GOT3 (cell line): ENCODE measurements at places on chromosomes 2 and 18.

DNA sequence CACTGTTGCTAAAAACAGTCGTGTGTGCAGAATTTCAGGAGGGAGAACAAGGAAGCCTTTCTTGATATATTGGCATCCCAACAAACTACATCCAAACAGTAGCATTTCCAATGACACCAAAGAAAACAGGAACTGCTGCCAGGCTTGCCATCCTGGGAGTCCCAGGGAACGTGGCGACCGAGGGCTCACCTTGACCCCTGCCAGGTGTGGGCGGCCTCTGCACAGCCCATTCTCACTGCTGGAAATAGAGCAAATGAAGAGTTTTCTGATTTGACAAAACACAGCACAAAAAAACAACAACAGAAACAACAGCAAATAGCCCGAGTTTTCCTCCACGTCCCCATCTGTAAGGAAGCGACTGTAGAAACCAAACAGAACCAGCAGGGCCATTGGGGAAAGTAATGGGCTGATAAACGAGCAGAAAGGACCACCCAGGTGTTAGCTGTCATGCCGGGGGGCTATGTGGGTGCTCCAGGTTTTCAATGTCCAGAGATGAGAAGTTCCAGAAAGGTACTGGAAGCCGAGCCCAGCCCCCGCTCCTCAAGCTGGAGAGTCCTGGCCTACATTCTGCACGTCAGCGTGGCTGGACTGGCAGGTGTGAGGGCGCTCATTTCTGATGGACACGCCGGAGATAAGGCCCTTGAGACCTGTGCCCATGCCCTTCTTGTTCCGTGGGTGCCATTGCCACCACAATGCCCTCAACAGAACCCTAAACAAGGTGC, 80.8 kb downstream of the TWIST2 start:
- no peak for DNase-seq

DNA sequence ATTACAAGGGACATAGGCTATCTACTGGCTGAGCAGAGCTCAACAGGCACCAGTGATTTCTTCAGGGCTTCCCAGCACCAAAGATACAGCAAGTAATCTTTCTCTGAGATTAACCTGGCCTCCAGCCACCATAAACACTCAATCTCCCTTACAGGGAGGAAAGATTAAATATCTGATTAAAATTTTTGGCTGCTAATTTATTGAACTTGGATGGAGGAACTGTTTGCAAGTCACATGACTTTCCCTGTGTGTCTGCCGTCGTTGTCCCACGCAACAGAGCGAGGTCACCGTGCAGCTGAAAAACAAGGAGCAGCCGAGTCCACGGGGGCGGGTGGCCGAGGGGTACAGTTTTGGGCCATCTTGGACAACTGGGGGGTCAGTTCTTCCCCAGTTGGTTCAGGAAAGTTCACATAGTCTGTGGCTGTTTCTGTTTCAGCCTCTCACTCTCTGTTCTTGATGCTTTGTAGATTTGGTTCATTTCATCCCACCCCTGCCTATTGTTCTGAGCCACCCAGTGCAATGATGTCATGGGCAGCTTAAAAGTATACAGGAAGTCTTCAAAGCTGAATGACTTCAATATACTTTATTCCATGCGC, 186.8 kb upstream of the CTAGE1 start:
- no peak for DNase-seq

- DNase-seq: no peak
Measured at GRCh38 chr18:57666818-57667497, 45.3 kb upstream of the NARS1 start.

- no peak for DNase-seq
Measured at GRCh38 chr2:28224648-28225472, 167.8 kb upstream of the FOSL2 start.

DNA sequence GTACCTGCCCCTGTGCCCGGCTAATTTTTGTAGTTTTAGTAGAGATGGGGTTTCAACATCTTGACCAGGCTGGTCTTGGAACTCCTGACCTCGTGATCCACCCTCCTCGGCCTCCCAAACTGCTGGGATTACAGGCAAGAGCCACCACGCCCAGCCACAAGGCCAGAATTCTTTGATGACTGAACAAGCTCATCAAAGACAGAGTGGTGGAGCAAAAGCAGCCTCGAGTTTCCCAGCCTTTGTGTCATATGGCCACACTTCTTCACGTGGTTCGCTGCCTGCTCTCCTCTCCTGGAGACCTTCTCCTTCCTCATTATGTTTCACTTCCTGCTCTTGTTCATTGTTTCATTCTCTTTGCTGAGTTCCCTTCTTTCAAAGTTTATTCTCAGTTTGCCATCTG, 9.9 kb upstream of the NPC1 start:
- DNase-seq: no peak

- no peak for DNase-seq
Measured at GRCh38 chr2:216206821-216207220, 97.7 kb downstream of the XRCC5 start.

DNA sequence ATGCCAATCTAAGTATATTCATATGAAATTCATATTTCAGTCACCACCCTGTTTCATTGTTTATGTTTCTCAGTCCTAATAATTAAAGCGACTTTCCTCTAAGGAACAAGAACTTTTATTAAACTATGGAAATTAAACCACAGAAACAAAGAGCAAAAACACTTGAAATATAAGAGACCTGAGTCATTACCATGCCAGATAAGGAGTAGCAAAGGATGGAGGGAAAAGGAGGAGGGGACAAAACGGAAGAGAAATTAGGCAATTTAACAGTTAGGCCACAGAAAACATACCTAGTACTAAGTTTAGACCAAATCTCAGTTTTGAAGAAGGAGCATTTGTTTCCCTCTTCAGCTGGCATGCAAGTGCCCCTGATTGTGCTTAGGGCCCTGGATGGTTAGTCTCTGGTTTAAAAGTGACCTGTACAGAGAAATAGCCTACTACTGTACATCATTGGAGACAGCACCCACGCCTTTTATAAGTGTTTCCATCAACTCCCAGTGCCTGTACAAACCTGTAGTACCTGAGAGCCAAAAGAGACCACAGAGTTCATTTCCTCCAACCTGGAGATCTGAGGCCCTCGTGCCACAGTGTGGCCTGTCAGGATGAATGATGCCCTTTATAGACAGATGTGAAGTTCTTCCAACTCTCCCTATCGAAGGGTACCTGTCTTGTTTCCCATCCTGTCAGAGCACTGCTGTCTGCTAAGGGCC, 74.5 kb downstream of the SPATS2L start:
- no peak for DNase-seq

DNA sequence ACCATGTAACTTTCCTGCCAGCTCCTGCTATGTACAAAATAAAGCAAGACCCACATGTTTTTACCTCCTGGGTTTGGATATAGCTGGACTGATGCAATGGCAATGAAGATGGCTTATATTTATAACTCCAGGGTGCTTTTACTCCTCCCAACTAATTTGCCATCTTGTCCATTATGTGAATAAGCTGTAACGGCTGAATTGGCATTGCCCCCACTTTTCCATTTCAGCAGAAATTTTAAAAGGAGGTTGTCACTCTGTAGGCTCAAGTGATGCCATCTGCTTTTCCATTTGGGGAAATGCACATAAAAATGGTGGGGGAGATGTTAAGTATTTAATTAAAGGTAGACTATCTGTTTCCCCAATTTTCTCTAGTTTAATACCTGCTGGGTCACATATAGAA, 345.5 kb downstream of the ERBB4 start:
- no peak for DNase-seq

GRCh38 chr2:238649936-238650518, 197.9 kb upstream of the TWIST2 start:
- DNase-seq: no peak

DNA sequence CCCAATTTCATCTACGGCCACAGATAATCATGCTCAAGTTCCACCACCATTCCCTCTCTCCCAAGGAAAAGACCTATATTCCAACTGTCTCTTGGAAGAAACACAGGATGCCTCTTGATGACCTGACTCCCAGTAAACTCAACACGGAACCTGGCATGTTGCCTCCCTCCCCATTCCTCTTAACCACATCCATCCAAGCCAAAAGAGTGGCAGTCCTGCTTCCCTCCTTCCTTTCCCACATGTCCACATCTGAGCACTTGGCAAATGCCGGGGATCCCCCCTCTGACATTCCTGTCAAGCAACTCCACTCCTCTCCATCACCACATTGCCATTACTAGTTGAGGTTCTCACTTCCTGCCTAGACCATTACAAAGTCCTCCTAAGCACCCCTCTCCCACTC, 49.4 kb downstream of the PID1 start:
- DNase-seq: no peak

DNA sequence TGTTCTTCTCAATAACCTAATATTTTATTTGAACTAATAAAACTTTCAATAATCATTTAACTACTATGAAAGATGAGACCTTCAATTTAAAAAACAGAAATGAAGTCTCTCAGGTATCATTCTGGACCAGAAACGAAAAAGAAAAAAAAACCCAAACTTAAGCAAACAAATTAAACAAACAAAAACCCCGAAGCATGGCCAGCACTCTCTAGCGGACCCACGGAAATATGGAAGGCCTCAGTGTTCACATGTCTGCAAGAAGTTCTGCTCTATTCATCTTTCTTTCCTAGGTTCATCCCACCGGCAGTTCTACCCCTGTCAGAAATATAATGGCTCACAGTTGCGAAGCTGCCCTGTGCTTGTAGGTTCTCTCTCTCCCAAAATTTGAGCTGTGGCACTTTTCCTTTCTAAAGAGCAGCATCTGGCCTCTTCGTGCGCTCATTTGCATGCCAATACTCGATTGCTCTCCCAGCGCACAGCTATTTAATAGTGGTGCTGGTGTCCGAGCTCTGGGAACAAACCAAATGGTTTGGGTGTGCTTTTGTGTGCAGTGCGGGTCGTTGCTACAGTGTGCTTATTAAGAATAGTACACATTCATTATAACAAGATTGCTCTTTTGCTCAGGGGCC, 129.0 kb upstream of the ZEB2 start:
- no peak for DNase-seq

- no peak for DNase-seq
Measured at GRCh38 chr2:98086491-98087446, at the start of gene VWA3B. Gene VWA3B (plus strand): TSS chr2:98087167. CDS start chr2:98093093, 5,926 bp downstream.

- DNase-seq: no peak
Measured at GRCh38 chr2:77518311-77518710, 3.9 kb downstream of the LRRTM4 start.

- DNase-seq: no peak
Measured at GRCh38 chr2:23592061-23592685, 207.2 kb downstream of the KLHL29 start.

- DNase-seq: no peak
Measured at GRCh38 chr2:207676827-207677354, 34.5 kb upstream of the CCNYL1 start.

GRCh38 chr18:33923980-33924379, 300.7 kb downstream of the NOL4 start:
- DNase-seq: no peak

- DNase-seq: no peak
Measured at GRCh38 chr2:6982934-6983589, 65.8 kb downstream of the RNF144A start.

GRCh38 chr18:13180614-13181375, 37.8 kb upstream of the LDLRAD4 start:
- DNase-seq: no peak

DNA sequence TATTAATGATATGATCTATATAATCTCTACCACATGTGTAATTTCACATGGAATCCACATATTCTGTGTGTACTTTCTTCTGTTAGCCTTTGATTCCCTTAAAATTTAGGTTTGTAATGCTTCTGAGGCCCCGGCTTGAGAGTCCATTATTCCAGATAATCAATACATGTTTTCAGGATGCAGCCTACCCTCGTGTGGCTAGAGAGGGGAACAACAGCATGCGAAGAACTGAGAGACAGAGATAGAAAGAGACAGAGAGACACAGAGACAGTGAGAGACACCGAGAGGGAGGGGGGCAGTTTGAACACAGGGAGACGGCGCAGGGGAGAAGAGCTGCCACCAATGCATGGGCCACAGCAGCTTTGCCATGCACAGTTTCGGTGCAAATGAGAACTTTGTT, 185.4 kb downstream of the SNTG2 start:
- DNase-seq: no peak

- no peak for DNase-seq
Measured at GRCh38 chr18:59788791-59789106, 91.5 kb upstream of the CCBE1 start.

GRCh38 chr2:14635391-14635871, 2.9 kb downstream of the LRATD1 start:
- no peak for DNase-seq

- no peak for DNase-seq
Measured at GRCh38 chr2:17969661-17970060, 91.2 kb downstream of the KCNS3 start.

GRCh38 chr2:157592948-157593347, 35.7 kb downstream of the ACVR1C start:
- no peak for DNase-seq

DNA sequence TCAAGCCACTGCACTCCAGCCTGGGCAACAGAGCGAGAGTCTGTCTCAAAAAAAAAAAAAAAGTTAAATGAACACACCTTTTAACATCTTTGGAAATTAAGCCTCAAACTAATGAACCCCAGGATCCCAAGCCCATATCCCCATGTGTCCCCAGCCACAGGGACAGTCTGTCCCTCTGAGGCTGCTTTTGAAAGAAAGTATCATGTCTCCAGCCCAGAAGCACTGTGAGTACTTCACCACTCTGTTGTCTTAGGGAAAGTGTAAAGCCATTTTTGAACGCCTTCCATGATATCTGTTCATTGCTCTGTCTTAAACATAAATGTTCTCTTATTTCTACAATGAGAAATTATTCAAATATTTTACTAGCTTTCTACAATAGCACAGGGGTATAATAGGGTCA, 52.1 kb upstream of the CHMP1B start:
- no peak for DNase-seq

GRCh38 chr2:16397681-16398475, 267.8 kb downstream of the CYRIA start:
- no peak for DNase-seq

DNA sequence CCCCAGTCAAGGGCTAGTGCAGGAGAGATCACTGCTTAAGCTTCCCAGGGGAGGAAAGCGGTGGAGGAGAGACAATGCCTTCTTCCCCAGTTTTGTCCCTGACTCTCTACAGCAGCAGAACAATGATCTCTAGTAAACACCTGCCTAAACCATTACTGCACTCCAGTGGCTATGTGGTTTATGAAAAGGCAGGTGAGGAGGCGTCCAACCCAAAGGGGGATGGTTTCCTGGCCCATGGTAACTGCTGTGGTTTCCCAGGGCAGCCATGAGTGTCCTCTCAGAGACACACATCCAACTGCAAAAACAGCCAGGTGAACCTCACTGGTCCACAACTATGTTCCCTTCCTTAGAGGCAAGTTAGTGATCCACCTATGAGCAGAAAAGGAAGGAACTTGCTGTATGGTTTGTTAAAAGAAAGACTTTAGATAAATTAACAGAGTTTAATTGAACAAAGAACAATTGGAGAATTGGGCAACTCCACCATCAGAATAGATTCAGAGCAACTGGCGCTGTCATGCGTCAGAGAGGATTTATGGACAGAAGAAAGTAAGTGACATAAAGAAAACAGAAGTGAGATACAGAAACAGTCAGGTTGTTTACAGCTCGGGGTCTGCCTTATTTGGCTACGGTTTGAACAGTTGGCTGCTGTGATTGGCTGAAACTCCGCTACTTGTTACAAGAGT, 4.8 kb upstream of the TTC39C start:
- DNase-seq: no peak

DNA sequence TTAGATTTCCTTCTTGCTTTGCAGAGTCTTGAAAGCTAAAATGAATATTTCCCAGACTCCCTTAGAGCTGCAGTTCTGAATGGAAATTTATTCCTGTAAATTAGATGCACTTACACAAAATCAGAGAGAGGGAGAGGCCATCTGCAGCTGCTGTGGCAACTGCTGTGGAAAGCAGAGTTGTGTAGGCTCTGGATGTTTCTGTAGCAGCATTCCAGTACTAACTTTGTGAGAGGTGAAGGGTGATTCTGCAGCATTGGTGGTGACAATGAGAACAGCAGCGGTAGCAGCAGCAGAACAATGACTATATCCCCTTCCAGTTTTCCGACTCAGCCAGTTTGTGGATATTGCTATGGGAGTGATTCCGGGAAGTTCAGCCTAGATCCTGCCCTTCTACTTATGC, 433.0 kb upstream of the REG3G start:
- DNase-seq: no peak
